ENCODE measurements at places on chromosomes 2 and 18.

DNA sequence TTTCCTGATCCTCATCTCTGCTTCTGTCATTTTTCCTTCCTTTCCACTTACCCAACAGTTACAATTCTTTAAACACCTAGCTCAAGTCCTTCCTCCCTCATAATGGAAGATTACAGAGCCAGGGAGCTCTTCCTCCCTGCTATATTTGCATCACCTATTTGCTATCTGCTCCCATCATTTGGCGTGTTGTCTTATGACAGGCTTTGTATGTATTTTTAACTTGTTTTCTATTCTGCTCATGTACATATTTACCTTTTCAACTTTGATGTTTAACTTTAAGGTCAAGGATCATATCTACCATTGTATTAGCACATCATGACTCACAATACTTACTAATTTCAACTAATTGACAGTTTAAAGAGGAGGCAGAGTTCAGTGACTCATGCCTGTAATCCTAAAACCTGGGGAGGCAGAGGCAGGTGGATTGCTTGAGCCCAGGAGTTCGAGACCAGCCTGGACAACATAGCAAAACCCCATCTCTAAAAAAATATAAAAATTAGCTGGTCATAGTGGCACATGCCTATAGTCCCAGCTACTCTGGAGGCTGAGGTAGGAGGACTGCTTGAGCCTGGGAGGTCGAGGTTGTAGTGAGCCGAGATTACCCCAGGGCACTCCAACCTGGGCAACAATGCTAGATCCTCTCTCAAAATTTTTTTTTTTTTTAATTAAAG lies 308.0 kb upstream of the STON1 start:
- DNase-seq, result no peak

DNA sequence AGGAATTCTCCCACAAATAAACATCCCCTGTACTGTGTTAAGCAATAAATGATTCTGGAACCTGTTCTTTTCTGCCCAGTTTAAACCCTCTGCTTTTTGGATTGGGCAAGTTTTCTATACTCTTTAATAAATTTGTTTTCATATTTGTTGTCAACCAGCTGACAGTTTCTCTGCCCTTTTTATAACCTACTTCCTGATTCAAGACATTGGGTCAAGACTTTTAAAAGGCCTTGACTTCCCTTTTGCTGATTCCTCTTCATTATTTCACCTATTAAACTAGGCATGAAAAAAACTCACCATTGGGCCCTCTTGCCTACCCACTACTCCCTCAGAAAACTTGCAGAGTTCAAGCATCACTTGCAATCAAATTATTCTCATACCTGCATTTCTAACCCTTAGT lies 459.5 kb downstream of the ARHGAP15 start:
- DNase-seq, result no peak

GRCh38 chr2:22703286-22703920 lies 681.6 kb upstream of the KLHL29 start:
- DNase-seq, result no peak

DNA sequence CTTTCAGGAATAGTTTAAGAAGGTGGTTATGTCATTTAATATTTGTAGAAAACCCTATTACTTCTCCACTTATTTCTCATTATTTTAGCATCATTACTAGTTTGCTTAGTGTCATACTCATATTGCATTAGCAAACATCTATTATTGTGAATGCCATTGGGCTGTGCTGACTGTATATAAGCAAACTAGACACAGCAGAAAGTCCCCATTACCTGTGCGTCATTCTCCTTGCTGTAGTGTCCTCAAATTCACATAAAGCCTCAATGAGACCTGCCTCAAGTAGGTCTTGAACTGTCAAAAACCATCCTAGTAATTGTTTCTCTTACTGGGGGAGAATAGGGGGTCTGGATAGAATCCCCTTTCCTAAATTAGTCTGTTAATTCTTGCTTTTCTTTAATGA lies 43.6 kb downstream of the MALT1 start:
- no peak for DNase-seq

DNA sequence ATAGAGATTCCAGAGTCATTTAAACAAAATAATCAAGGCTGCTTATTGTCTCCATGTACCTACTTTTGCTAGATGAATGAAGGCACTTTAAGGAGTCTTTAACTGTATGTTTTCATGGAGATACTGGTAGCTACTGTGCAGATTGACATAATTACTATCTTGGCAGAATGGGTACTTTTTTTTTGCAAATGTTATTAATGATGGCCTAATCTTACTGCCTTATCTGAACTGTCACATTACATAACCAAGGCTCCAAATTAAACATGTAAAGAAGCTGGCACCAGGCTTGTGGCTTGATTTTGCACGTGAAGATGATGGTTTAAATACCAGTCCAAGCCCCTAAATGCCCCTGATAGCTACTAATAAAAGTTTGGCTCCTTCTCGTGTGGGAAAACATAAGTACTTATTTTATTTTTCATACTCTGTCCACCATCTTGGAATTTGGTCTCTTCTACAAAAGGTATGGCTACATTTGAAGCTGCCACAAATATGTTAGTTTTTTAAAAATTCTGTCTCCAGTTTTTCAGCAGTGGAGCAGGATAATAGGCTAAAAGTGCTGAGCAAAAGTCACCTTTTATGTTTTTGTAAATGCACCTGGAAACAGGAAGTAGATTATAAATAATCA lies 4.1 kb downstream of the TRIB2 start:
- DNase-seq, result no peak

GRCh38 chr2:46270384-46270783 lies 26.8 kb upstream of the EPAS1 start:
- no peak for DNase-seq

GRCh38 chr2:21836261-21836660 lies 712.5 kb downstream of the TDRD15 start:
- no peak for DNase-seq

- DNase-seq, result no peak
These were observed 182.5 kb downstream of the TNS1 start for GRCh38 chr2:217820091-217820819.

DNA sequence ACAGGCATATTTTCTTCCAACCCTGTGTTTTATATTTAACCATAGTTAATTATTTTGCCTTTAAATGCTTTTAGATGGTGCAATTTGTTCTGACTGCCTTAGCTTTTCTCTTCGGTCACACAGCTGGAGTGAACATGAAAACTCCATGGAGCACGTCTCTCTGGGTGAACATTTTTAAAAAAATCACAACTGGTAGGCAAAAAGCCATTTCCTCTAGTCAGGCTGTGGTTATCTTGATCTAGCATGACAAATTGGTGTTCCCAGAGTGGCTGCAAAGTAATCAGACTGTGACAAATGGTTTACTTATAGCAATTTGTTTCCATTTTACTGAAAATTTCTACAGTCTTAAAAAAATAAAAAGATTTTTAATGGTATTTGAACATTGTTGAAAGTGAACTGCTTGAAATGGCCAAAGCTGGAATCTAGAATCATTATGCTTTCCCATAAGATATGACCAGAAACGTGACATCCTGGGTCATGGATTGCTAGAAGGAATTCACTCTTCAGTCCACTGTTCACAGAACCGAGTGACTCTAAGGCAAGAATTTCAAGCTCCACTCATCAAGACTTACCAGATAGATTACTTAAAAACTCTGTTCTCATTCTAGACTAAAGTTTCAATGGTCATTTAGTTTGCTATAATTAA lies 703.6 kb downstream of the CPS1 start:
- DNase-seq, result no peak

GRCh38 chr2:17995593-17995992 lies 117.1 kb downstream of the KCNS3 start:
- DNase-seq, result no peak

DNA sequence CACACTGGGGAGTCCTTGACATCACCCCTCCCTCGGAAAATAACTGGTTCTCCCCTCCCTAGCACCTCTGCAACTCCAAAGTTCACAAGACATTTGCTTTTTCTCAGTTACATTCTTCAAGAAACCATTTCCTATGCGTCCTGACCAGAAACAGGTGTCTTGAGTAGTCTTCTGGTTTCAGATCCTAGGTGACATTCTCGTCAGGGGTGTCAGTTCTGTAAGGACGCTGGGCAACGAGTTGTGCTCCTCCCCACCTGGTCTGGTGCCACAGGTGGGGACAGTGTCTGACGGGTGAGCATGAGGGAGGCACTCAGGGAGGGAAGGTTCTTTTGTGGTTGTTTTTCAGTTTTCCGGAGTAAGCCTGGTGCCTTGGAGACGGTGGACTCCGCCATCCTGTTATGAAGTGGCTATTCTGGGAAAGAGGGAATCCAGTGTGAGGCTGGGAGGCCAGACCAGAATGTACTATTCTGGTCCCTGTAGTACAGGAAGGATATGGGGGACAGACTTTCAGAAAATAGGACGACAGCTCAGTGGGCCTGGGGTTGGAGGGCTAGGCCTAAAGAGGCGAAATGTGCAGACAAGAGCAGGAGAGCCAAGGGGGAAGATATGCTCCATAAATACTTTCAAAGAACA lies 50.6 kb downstream of the EPAS1 start:
- no peak for DNase-seq

DNA sequence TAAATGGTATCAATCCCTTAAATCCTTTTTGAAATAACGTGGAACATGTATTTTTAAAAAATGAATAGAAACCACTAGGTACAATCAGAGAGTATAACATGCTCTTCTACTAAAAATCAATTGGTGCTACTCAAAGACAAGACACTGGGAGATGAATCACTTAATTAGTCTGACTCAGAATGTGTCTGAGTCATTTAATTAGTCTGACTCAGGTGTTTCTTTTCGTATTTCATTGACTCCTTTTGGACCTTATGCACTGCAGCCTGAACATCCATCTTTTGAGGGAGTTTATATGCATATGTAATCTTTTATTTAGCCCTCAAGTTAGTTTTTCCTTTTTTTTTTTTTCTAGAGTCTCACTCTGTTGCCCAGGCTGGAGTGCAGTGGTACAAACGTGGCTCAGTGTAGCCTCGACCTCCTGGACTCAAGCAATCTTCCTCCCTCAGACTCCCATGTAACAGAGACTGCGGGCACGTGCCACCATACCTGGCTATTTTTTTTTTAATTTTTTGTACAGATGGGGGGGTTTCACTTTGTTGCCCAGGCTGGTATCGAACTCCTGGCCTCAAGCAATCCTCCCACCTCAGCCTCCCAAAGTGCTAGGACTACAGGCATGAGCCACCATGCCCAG lies 26.5 kb downstream of the PPP4R3B start:
- no peak for DNase-seq
